ENCODE measurements at places on chromosomes 13 and 19.

DNA sequence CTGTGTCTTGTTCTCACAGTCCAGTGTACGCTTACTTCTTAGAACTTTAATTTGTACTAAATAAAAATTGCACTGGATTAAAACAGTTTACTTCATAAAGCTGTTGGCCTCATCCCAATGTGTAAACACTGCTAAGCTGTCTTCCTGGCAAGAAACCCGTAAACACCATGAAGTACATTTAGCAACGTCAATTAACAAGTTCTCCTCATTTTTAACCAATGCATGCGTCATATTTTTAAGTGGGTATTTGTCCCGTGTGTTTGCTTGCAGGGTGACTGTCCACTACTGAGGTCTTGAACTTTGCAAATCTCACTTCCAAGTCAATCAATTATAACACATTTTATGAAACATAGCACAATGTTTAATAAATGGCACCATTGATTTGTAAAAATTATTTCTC lies 28.2 kb downstream of the LAIR2 start:
- no peak for DNase-seq

- DNase-seq: no peak
These were observed 231.2 kb downstream of the NHLRC3 start for GRCh38 chr13:39269411-39269810.

DNA sequence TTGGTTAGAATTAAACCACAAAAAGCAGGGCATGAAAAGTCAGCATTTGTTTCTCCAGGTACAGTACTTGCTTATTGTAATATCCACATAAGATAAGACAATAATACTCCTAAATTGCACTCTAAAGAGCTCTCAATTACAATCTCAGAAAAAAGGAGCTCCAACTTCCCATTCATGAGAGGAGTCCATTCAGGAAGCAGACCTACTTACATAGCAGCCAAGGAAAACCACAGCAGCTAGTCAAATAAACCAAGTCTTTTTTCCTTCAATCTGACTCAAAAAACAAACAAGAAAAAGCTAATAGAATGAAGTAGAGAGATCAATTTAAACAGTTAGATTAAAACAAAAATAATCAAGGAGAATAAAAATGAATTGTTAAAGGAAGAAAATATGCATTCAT lies 885.2 kb upstream of the SLITRK6 start:
- no peak for DNase-seq

DNA sequence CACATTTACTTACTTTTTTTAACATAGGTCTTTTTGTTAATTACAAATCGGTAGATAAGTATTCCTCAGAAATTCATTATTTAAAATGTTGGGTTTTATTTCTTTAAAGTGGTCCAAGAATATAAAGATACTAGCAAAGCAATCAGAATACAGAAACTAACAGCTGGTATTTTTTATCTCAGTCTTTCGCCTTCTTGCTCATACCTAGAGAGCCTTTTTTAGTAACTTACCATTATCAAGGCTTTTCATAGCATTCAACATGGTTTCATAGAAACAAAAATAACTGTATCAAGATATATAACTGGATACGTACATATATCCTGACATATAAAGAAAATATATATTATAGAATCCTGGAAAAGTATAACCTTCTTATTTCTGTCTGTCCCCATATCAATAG lies 227.8 kb upstream of the MIR17HG start:
- no peak for DNase-seq

DNA sequence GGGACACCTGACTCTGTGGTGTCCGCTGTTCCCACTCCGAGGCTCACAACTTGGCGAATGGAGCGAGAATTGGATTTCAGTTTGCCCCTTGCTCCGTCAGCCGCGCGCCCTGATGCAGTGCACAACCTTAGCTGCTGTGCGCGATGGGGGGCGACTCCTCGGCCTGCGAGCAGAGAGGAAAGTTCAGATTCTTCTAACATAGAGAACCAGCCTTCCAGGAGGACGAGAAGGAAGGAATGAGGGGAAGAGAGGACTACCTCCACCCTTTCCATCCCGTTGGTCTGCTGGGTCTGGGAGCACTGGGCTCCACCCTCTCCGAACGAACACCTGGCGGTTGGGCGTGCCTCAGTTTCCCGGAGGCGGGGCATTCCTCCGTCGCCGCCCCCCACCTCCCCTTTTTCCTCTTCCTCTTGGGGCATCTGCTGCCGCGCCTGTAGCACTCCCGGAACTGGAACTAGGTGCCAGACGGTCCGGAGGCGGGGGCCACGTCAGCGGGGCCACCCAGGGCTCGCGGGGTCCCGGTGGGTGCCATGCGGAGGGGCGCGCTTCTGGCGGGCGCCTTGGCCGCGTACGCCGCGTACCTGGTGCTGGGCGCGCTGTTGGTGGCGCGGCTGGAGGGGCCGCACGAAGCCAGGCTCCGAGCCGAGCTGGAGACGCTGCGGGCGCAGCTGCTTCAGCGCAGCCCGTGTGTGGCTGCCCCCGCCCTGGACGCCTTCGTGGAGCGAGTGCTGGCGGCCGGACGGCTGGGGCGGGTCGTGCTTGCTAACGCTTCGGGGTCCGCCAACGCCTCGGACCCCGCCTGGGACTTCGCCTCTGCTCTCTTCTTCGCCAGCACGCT lies at the start of gene KCNK6:
Gene KCNK6 (plus strand): TSS at position 425 of the 838 bp plus-strand sequence. CDS start 106 bp downstream, at position 531.
- peak; percentile 22 for DNase-seq

GRCh38 chr13:76383676-76384461 lies 502.3 kb downstream of the KCTD12 start:
- no peak for DNase-seq

- no peak for DNase-seq
These were observed 2.5 kb downstream of the KDM4B start for GRCh38 chr19:4971424-4971793.

GRCh38 chr13:26855071-26855470 lies 94.5 kb upstream of the GPR12 start:
- peak; percentile 62 for DNase-seq

DNA sequence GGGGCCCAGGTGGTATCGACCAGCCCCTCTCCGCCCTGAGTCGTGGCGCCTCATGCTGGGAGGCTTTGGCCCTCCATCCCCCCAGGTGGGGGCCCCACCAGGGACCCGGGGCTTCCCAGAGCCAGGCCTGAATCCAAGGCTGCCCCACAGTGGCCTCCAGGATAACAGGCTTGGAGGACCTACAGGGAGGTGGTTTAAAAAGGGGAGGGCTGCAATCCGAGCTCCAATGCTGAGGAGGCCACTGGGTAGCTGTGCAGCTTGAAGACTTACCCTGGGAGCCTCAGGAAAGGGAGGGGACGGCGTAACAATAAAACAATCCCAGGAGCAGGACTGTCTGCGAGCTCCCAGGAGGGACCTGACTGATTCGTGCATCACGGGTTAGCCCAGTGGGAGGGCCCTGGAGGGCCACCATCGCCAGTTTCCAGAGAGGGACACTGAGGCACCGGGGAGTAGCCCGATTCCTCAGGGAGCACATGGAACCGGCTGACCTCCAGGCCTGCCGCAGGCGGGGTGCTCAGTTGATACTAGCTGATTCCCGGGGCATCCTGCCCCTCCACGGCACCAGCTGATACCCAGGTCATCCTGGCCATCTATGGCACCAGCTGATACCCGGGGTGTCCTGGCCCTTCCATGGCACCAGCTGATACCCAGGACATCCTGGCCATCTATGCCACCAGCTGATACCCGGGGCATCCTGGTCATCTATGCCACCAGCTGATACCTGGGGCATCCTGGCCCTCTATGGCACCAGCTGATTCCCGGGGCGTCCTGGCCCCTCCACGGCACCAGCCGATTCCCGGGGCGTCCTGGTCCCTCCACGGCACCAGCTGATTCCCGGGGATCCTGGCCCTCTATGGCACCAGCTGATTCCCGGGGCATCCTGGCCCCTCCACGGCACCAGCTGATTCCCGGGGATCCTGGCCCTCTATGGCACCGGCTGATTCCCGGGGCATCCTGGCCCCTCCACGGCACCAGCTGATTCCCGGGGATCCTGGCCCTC lies 3.7 kb upstream of the C2CD4C start:
- DNase-seq: no peak

DNA sequence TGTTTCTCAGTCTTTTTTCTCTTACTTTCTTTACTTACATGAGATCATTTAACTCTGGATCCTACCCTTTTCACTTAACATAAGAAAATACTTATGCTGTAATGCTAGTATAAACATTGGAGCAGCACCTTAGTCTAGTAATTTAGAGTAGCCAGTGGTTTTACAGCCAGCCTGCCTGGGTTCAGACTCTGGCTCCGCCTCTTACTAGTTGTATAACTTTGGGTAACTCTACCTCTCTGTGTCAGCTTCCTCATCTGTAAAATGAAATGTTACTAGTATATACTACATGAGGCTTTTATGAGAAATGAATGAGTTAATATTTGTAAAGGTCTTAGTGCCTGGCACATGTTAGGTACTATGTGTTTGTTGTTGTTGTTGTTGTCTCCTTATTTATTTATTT lies 5.6 kb downstream of the CDADC1 start:
- no peak for DNase-seq

DNA sequence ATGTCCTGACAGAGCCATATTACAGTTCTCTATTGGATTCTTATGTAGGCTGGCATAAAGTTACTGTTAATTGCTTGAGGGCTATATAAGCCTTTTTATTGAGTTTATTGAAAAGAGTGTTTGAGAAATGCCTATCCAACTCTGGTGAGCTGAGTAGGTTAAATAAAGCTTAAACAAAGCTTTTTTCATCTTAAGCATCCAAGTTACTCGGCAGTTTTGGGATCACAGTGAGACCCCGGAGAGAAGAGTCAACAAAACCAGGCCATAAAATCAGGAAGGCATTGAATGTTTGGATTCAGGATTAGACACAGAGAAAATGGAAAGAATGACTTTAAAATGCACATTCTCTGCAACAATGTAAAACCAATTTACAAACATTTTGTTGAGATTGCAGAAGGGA lies 588.5 kb downstream of the DACH1 start:
- DNase-seq: no peak

DNA sequence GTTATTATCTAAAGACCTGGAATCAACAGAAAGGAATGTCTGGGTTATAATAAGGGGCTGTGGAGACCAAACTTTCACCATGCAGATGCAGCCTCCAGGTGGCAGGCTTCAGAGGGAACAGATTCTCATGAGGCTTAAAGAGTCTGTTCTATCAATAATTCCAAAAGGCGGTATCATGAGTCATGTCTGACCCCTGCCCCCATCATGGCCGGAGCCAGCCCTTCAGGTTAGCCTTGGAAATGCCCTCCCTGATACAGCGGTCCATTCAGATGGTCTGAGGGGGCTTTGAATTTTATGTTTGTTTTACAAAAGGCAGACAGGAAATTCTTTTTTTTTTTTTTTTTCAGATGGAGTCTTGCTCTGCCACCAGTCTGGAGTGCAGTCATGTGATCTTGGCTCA lies 21.7 kb upstream of the LAMP1 start:
- DNase-seq: no peak

- no peak for DNase-seq
These were observed 20.0 kb downstream of the ACP7 start for GRCh38 chr19:39104186-39104596.

DNA sequence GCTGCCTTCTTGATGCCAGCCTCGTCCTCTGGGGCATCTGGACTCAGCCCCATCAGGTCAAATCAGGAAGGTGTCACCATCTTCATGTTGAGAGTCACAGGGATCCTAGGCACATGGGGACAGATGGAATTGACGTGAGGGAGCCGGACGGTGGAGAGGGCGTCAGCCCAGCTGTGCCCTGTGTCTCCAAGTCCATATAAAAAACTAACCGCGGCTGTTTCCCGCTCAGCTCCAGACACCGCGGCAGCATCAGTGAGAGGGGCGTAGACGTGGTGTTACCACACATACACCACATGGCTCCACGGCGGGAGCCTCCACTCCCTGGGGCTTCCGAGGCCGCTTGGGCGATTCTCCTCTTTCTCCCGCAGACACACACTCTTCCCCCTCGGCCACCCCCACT lies 5.6 kb upstream of the PRR36 start:
- no peak for DNase-seq

DNA sequence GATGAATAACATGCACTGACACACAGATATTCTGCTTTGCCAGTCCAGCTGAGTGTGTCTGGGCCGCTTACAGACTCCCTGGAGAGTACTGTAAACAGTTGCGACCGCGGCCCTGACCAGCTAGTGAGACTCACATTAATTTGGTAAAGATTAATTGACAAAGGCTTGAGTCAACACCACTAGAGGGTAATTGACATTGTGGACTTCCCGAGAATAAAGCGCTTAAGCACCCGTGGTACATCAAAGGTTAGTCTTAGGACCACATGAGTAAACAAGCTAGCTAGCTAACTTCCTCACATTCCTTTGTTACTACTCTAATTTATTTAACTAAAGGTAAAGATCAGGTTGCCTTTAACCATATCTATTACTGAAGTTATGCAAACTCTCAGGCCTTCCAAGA lies 624.4 kb upstream of the ARGLU1 start:
- DNase-seq: no peak

GRCh38 chr19:38912600-38913514 lies 871 bp upstream of the CCER2 start:
- no peak for DNase-seq

GRCh38 chr19:11064831-11065303 lies 24.4 kb upstream of the LDLR start:
- DNase-seq: no peak

DNA sequence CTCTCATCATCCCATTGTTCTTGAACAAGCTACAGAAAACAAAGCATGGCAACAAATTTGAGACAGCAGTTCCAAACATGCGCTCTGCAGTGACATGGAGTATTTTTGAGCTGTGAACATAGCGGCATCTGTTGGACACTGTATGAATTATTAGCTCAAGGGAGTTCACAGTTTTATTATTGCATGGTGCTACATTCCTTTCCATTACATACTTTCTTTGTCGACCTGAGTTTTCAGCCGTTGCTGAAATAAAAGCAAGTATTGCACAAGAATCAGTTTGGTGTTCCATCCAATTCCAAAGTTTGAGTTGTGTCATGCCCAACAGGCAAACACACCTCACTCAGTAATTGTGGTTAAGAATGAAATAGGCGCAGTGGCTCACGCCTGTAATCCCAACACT lies 30.1 kb upstream of the METTL21C start:
- DNase-seq: no peak

GRCh38 chr19:35908010-35908441 lies at the start of gene TYROBP:
Gene TYROBP (minus strand): TSS chr19:35908295. CDS start chr19:35908228, 67 bp downstream.
- peak; percentile 30 for DNase-seq

- no peak for DNase-seq
These were observed 52.2 kb downstream of the ZNF737 start for GRCh38 chr19:20513189-20513904.

- DNase-seq: no peak
These were observed 33.2 kb upstream of the KATNAL1 start for GRCh38 chr13:30340331-30341250.

- DNase-seq: no peak
These were observed 342 bp upstream of the SIGLEC10 start for GRCh38 chr19:51417810-51418157.

DNA sequence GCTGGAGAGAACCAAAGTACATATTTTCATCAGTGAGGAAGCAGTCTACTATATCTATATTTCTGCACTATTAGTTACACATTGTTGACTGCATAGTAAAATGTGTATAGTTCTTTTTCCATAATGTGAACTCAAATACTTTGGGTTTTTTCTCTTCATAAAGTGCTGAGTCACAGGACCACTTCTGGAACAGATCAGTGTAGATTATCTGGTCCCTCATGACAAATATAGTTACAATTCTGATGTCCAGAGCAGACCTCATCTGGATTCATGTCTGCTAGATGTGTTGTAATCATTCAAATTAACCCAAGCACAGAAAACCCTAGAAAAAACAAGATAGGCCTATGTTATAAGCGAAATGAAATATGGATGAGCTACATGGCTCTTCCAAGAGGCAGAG lies 171.4 kb downstream of the SUCLA2 start:
- DNase-seq: no peak

GRCh38 chr19:39372941-39373340 lies 18.0 kb downstream of the PAF1 start:
- DNase-seq: no peak

GRCh38 chr13:110913322-110914080 lies 1.4 kb downstream of the ANKRD10 start:
- no peak for DNase-seq
